ENCODE measurements at places on chromosomes 11 and 22.

DNA sequence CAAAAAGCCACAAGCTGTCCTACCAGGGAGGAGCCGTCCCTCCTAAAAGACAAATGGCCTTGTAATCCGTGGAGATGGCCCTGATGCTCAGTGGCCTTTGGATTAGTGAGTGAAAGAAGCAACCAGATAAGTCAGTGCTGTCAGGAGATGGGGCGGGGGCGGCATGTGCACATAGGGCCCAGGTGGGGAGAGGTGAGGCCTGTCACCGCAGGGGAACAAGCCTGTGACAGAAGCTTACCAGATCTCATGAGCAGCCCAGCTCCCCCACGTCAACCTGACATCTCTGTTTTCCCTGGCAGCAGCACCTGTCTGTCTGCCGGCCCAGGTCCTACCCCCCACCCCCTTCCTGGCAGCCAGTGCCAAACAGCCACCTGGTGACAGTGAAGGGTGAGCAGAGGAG is 162.6 kb downstream of the BUD13 start:
- DNase-seq, result no peak

GRCh38 chr11:64843686-64844329 is 645 bp downstream of the CDC42BPG start:
- no peak for DNase-seq

DNA sequence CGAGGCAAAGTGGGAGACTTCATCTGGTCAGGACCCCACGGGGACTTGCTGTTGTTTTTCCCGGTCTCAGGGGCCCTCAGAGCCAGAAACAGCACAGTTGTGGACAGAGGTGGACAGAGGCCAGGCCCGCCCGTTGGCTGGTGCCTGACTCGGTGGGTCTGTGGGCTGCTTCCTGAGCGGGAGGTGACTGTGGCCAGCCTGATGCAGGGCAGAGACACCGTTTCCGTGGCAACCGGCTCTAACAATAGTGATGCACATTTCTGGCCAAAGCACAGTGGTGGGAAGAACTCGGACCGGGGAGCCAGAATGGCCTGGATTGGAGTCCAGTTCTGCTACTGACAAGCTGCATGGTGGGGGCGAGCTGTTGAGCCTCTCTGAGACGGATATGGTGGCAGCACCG is 58.7 kb upstream of the ATXN10 start:
- peak; percentile 67 for DNase-seq

- DNase-seq, result peak; percentile 71
Measured at GRCh38 chr11:112219476-112220232, 6.6 kb upstream of the PTS start.

GRCh38 chr11:128802358-128802981 is 64.6 kb downstream of the KCNJ1 start:
- peak; percentile 71 for DNase-seq

GRCh38 chr11:118342503-118343161 is at the start of gene CD3D:
Gene CD3D, minus strand, starts transcription at chr11:118342705. Its CDS starts 98 bp downstream, at chr11:118342607.
- no peak for DNase-seq

DNA sequence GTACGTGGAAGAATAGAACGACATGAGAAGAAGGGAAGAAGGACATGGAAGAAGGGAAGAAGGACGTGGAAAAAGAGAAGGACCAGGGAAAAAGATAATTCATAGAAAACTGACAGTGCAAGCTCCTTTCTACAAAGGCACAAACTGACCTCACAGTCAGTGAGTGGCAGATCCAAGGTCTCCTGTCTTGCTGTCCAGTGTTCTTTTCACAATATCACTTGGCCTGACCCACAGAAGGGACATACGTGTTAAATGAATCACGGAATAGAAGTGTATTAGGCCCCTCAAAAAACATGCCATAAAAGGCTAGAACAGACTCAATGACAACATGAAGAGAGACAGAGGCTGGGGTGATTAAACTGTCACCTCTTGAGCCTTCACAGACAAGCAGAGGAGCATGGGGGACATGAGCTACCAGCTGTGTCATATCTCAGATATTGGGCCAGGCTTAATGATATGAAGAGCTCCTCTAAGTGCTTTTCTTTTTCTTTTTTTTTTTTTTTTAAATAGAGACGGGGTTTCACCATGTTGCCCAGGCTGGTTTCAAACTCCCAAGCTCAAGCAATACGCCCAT is 4.6 kb downstream of the ASCC2 start:
- DNase-seq, result no peak

DNA sequence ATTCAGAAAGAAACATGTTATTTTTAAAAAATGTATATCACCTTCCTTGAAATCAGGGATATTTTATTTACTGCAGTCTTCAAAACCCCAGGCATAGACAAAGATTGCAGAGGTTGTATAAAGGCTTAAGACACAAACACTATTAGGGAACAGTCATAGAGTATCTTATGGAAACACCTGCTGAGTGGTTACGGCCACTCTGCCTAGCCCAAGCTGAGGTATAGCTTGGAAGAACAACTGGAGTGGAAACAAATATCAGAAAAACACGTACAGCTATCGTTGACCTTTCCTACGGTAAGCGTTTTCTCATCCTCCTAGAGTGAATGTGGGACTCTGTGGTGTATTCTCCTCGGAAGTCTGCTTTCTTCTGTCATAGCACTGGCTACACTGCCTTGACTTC is 30.4 kb upstream of the LYVE1 start:
- DNase-seq, result no peak

DNA sequence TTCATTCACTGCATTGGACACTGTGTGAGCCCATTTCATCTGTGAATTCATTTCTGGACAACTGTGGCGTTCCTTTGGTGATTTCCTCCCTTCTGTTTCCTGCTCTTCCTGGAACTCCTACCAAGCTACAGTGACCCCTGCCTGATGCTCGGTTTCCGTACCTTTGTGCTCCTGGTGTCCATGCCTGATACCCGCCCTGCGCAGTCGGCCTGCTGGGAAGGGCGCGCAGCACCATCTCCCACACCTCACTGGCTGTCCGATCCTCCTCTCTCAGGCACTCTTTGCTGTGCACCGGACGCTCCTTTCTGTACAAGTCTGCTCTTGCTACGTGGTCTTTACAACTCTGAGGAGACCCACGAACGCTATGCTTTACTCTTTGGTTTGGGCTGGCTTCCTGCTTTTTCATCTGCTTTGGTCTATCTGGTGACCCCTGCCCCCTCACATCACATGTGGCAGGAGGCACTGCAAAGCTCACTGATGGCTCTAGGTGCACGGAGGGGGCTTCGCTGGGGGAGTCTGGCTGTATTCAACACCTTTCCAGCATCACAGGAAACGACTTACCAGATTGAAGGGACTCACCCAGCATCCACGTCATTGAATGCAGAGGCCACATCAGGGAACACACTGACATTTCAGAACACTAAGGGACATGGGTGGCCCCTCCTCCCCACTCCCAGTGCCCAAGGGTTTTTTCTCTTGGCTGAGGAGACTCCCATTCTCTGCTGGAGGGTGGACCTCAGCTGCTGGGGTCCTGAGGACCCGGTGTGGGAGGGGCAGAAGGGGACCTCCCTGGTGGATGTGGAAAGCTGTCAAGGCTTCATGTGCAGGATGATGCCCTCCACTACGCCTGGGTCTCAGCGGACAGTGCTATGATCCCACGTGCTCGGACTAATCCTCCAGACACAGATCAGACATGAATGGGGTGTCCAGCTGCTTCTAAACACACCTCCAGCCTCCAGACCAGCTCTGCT is 27.0 kb upstream of the MOB2 start:
- no peak for DNase-seq

DNA sequence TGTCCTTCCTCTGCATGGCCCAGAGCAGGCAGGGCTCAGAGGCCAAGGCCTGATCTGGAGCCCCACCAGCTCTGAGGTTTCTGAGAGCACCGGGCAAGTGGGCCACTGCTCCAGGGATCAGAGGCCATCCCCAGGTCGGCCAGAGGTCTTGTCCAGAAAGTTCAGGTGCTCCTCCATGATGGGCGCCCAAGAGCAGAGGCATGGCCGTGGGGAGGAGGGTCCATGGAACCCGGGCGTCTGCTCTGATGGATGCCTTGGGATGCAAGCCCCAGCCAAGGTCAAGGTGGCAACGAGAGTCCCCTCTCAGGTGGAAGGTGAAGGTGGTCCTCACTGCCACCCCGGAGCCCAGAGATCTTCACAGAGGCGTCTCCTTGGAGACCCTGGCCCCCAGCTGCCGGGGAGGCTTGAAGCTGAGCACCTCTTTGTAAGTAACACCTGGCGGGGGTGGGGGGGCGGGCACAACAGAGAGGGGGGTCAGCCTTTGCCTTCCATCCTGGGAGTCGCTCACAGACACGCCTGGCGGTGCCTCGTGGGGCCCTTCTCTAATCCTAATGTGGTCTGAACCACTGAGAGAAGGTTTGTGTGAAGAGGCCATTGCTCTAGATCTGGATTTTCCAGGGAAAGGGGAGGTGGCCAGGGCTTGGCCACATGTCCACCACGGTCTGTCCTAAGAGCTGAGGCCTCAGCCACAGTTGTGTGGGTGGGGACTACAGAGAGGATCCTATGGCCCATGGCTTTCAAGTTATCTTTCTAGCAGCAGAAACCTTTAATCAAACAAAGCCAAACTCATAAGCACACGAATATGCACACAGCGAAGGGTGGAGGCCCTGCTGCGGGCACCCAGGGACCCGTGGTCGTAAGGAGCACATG is 2.2 kb upstream of the HDAC10 start:
- no peak for DNase-seq

GRCh38 chr22:48954781-48955311 is 872.8 kb downstream of the BRD1 start:
- DNase-seq, result peak; percentile 1

DNA sequence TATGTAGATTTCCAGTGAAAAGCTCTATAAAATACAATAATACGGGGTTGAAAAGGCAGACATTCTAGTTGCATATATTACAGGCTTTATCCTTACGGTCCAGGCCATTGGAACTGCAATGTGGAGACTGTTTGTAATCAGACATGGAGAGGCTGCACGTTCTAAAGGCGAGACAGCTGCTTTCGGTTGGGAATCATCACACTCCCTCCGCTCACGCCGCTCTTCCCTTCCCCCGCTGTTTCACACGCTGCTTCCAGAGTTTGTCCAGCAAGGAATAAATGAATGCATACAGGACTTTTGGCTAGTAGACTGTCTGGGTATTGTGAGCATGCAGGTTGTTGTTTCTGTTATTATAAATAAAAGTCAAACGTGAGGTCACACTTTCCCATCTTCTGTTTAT is 13.5 kb upstream of the EFCAB6 start:
- DNase-seq, result no peak

- peak; percentile 4 for DNase-seq
Measured at GRCh38 chr11:85182441-85183387, 444.4 kb downstream of the DLG2 start.

- DNase-seq, result no peak
Measured at GRCh38 chr11:77095551-77096490, 6.8 kb upstream of the OMP start.

DNA sequence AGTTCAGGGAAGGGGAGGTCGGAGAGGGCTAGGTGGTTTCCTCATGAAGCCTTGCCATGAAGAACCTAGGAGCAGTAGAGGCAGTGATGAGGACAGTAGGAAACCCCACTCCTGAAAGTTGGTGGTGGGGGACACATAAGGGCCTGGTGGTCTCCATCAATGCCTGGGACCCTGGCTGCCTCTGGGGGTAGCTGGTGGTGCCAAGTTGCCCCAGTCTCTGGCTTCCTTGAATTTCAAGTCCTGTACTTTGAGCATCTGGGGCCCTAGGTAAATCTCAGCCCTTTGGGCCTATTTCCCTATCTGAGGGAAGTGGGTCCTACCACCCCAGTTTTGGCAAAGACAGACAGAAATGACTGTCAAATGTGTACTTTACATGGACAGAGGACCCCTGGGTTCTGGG is 28.1 kb downstream of the AMPD3 start:
- DNase-seq, result no peak

- DNase-seq, result no peak
Measured at GRCh38 chr11:35624781-35625180, 6.5 kb downstream of the FJX1 start.

All from RPMI7951 (cell line).